GM04504 (cell line): ENCODE measurements at places on chromosomes 11 and 22.

DNA sequence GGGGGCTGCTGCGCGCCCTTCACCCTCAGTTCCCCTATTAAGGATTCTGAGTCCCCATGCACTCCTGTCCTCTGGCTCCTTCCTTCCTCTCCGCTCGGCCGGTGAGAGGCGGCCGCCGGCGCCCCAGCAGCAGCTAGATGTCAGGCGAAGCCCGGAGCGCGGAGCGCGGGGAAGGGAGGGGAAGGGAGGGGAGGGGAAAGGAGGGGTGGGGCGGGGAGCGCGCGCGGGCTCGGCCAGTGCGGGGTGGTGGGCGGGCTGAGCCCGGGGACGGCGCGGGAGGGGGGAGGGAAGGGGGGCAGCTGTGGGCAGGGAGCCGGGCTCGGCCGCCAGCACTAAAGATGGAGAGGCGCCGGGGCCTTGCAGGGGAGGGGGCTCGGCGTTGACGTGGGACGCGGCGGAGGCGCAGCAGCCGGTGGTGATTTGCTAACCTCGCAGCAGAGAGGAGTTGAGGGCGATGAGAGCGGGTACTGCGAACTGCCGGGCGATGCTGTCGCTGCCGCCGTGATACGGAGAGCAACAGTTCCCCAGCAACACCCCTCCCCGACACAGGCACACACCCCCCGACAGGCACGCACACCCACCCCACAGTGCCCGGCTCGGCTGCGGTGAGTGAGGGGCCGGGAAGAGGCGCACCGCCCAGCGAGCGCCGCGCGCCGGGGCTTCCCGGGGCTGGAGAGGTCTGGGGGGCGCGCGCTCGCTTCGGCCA is at the start of gene ZBTB16:
ZBTB16 (plus strand) TSS at position 434 of the 706 bp plus-strand sequence. CDS start 3,590 bp downstream, outside the sequence.
- DNase-seq: no peak

DNA sequence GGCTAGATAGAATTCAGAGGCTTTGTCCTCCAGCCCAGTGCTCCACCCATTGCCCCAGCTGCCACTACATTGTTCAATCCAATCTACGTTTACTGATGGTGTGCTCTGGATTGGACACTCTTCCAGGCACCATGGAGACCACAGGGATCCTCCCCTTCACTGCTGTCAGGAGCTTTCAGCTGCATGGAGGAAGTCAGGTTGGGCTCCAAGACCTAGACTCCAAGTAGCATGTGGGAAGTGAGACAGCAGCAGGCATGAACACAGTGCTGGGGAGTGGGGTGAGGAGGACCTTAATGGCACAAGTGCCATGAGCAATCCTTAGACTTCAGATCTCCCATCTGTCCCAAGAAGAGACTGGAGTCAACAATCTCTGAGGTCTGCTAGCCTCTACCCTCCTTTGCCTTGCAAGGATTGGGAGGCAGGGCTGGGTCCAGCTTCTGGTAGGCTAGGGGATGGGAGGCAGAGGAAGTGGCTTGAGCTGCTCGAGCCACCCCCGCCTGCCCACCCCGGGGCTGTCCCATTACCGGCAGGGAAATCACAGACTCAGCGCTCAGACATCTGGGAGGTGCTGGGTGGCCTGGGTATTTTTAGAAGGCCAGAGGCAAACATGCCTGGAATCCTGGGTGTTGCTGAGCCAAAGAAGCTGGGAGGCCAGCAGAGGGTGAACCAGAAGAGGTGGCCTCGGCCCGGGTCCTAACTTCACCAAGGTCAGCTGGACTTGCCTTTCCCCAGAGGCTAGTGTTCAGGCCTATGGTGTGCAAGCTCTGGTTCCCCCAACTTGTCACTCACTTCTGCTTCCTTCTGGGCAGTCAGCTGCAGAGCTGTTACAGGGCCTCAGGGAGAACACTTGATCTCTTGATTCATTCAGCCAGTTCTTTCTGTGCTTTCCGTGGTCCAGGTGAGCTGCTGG is 15.2 kb upstream of the FCHSD2 start:
- DNase-seq: peak; percentile 32

GRCh38 chr11:57647960-57648800 is 1.5 kb downstream of the YPEL4 start:
- DNase-seq: no peak

GRCh38 chr11:122310766-122311165 is 194.8 kb upstream of the BLID start:
- no peak for DNase-seq
